Heart right ventricle (tissue), 16 donors: ENCODE measurements at places on chromosomes 3 and 15. TPM values are rescaled to one million over a fixed set of nuclear protein-coding genes. Genes with fewer than 3 reads are reported as not detected.
A peak's percentile ranks its signal among the peaks of the same experiment; 100 is the strongest.

Gene THBS1
- 85.2 TPM for total RNA-seq

Gene RASGRP1
- 0.42 TPM for total RNA-seq

Gene CFAP92
- 0.44 TPM for total RNA-seq

Gene PTH1R
- total RNA-seq: 2.4 TPM

Gene BFSP2
- not detected for total RNA-seq

Gene CDCP1
- 0.19 TPM for total RNA-seq

Gene AGTR1
- 0.42 TPM for total RNA-seq

Gene C2CD4A
- total RNA-seq: 0.25 TPM

- DNase-seq: no peak
- no peaks in the 10 kb centered on the region for H3K4me1 ChIP-seq
- no peak overlapping the region for H3K4me3 ChIP-seq
- no peaks in the 10 kb centered on the region for H3K27me3 ChIP-seq
- no peaks in the 10 kb centered on the region for H3K36me3 ChIP-seq
Observed at GRCh38 chr3:137519602-137520001, 244.5 kb upstream of the SOX14 start.

GRCh38 chr15:36753173-36753572 is 173.7 kb downstream of the CDIN1 start:
- no peak for DNase-seq
- H3K27ac ChIP-seq: no peak overlapping the region
- H3K27me3 ChIP-seq: no peaks in the 10 kb centered on the region
- no peaks in the 10 kb centered on the region for H3K36me3 ChIP-seq

DNA sequence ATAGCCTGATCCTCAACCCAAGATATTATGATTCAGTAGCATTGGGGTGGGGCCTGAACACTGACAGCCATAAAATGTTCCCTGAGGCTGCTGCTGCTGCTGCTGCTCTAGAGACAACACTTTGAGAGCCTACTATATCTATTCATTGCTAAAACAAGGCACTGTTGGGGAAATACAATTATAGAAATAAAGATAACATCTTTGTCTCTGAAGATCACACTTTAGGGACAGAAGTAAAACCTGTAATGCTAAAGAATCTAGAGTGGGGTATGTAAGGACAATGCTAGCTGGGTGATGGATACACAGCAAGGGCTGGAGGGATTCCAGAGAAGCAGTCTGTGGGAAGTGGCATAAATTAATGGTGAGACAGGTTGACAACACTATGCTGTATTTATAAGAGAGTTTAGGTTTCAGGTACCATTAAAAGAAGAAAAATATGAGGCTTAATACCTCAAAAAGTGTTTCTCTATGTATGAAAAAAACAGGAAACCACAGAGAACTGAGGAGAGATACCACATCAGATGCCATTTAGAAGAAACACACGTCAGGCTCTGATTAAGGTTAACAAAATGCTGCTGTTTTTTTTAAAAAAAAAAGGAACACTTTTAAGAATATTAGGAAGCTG is 115.9 kb downstream of the CBLB start:
- no peaks in the 10 kb centered on the region for H3K36me3 ChIP-seq
- DNase-seq: no peak
- no peaks in the 10 kb centered on the region for H3K27me3 ChIP-seq
- peaks cover 29% of the 10 kb centered on the region for H3K4me1 ChIP-seq
- no peak overlapping the region for H3K27ac ChIP-seq
- no peak overlapping the region for H3K4me3 ChIP-seq

GRCh38 chr3:39148435-39149058 is 4.8 kb downstream of the CSRNP1 start:
- DNase-seq: no peak
- peak overlapping the region; percentile 100 for H3K27ac ChIP-seq
- H3K4me3 ChIP-seq: peak overlapping the region; percentile 19
- no peaks in the 10 kb centered on the region for H3K27me3 ChIP-seq
- no peaks in the 10 kb centered on the region for H3K36me3 ChIP-seq

DNA sequence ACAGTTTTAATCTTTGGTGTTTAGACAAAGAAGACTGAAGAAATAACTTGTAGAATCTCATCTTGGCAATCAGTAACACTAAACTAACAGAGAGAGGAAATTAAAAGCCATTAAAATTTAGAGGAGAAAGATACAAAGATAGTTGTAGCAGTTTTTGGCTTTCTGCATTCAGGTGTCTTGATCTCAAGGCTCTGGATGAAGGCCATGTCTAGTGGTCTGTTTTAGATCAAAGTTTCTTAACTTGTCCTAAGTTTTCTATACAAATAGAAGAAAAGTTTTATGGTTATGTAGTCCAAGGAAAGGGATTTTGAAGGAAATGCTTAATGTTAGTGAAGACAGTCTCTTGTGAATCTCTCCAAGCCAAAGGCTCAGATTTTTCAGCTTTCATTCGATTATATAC is 222.9 kb downstream of the BCHE start:
- H3K4me3 ChIP-seq: no peak overlapping the region
- H3K27me3 ChIP-seq: no peaks in the 10 kb centered on the region
- no peak for DNase-seq

DNA sequence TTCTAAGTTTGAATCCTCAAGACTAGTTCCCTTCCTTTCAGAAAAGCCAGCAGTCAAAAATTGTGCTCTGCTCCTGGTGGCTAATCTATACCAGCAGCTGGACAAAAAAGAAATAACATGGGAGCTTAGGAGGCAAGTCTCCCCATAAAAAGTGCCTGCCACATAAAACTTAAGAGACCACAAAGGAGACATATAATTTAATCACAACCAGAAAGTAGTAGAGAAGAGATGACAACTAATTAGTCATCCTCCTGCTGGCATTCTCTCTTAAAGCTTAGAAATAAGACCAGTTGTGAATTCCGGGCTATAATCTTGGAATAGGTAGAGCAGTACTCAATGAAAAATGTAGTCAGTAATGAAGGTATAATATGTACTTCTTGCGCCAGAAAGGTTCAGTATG is 20.2 kb upstream of the IMPG2 start:
- no peak overlapping the region for H3K4me3 ChIP-seq
- H3K4me1 ChIP-seq: no peaks in the 10 kb centered on the region
- DNase-seq: no peak
- no peak overlapping the region for H3K27ac ChIP-seq
- H3K36me3 ChIP-seq: no peaks in the 10 kb centered on the region

DNA sequence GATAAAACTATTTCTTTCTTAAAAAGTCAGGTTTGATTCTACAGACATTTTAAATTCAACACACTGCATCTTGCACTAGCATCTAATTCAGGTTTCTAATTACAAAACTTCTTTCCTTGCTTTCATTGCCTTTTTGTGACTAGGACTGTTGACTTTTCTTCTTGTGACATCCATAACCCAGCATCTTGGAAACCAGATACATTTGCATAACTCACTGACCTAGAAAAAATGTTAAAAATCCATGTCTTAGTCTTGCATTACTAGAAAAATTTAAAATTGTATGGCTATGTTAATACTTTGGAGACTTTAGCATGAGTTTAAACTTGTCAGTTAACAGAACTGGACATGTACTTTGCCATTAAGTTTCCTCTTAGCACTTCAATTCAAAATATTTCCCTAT is 72.7 kb downstream of the DTWD1 start:
- no peak for DNase-seq
- H3K4me3 ChIP-seq: no peak overlapping the region
- H3K27ac ChIP-seq: no peak overlapping the region
- no peaks in the 10 kb centered on the region for H3K27me3 ChIP-seq
- no peaks in the 10 kb centered on the region for H3K36me3 ChIP-seq

GRCh38 chr3:186281176-186281575 is 80.9 kb downstream of the DGKG start:
- no peak overlapping the region for H3K4me3 ChIP-seq
- H3K4me1 ChIP-seq: peaks cover 17% of the 10 kb centered on the region
- DNase-seq: no peak

- DNase-seq: no peak
- H3K27me3 ChIP-seq: no peaks in the 10 kb centered on the region
- H3K4me1 ChIP-seq: no peaks in the 10 kb centered on the region
- no peak overlapping the region for H3K27ac ChIP-seq
- peaks cover 16% of the 10 kb centered on the region for H3K36me3 ChIP-seq
- H3K4me3 ChIP-seq: no peak overlapping the region
Observed at GRCh38 chr3:64157150-64158035, 67.9 kb downstream of the PRICKLE2 start.

DNA sequence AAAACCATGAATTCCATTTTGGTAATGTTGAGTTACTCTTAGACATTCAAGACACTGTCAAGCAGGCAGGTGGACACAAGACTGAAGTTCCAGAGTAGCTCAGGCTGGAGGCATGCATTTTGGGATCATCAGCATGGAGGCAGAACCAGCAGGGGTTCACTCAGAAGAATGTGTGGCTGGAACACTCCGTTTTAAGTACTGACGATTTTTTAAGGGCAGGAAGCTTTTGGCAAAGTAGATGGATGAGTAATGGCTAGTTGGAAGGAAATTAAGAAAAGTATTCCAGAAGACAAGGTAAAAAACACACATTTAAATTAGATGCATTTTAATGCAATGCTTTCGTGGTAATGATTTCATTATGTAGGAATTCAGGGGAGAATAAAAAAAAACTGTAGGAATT is 420.4 kb downstream of the ROBO2 start:
- H3K4me3 ChIP-seq: no peak overlapping the region
- H3K4me1 ChIP-seq: no peaks in the 10 kb centered on the region
- H3K27ac ChIP-seq: no peak overlapping the region
- no peak for DNase-seq
- H3K36me3 ChIP-seq: no peaks in the 10 kb centered on the region

DNA sequence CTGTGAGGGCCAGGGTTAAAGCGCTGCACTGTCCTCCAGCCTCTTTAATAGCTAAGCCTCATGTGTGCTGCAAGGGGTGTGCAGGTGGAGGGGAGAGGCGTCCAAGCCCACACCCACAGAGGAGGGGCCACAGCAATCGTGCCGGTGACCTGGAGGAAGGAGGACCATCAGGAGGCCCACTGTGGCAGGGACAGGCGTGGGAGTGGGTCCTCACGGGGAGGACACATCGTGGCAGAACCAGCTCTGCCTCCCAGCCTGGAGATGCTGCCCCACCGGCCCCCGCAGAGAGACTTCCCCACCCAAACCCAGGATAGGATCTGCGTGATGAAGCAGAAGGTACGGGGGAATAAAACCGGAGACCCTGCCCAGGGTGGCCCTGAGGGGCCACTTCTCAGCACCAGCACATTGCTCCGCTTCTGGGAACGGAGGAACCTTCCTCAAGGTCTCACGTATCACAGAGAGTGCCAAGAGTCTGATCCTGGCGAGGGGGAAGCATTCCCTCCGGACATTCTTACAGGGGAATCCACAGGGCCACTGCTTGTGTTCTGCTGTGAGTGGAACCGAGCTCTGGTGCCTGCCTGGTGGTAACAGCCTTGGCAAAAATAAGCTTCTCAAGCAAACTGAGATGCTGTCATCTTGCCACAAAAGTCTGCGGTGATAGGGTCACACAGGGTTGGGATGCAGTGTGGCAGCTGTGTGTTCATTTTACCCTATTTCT is 199.8 kb downstream of the XXYLT1 start:
- no peak overlapping the region for H3K4me3 ChIP-seq
- no peak overlapping the region for H3K27ac ChIP-seq
- no peak for DNase-seq
- H3K4me1 ChIP-seq: no peaks in the 10 kb centered on the region

- H3K4me3 ChIP-seq: no peak overlapping the region
- no peak for DNase-seq
- H3K27ac ChIP-seq: no peak overlapping the region
- no peaks in the 10 kb centered on the region for H3K27me3 ChIP-seq
- no peaks in the 10 kb centered on the region for H3K4me1 ChIP-seq
Observed at GRCh38 chr3:13160619-13161018, 87.4 kb upstream of the IQSEC1 start.

- H3K4me3 ChIP-seq: no peak overlapping the region
- no peak for DNase-seq
- peaks cover 22% of the 10 kb centered on the region for H3K4me1 ChIP-seq
- H3K36me3 ChIP-seq: no peaks in the 10 kb centered on the region
- H3K27me3 ChIP-seq: no peaks in the 10 kb centered on the region
Observed at GRCh38 chr3:16506884-16507577, 6.5 kb downstream of the RFTN1 start.

- no peaks in the 10 kb centered on the region for H3K36me3 ChIP-seq
- H3K4me1 ChIP-seq: peaks cover 22% of the 10 kb centered on the region
- no peak for DNase-seq
- H3K27me3 ChIP-seq: no peaks in the 10 kb centered on the region
Observed at GRCh38 chr3:72288955-72289691, 504.2 kb upstream of the PROK2 start.
